ENCODE measurements at places on chromosomes 16 and 17. TPM values are rescaled to one million over a fixed set of nuclear protein-coding genes. Genes with fewer than 3 reads are reported as not detected.

CYGB gene
- total RNA-seq = 0.52 TPM

GPR179 gene
- 0.21 TPM for total RNA-seq

NHLRC4 gene
- 5.3 TPM for total RNA-seq

SLC13A2 gene
- not detected for total RNA-seq

TAT gene
- not detected for total RNA-seq

DNA sequence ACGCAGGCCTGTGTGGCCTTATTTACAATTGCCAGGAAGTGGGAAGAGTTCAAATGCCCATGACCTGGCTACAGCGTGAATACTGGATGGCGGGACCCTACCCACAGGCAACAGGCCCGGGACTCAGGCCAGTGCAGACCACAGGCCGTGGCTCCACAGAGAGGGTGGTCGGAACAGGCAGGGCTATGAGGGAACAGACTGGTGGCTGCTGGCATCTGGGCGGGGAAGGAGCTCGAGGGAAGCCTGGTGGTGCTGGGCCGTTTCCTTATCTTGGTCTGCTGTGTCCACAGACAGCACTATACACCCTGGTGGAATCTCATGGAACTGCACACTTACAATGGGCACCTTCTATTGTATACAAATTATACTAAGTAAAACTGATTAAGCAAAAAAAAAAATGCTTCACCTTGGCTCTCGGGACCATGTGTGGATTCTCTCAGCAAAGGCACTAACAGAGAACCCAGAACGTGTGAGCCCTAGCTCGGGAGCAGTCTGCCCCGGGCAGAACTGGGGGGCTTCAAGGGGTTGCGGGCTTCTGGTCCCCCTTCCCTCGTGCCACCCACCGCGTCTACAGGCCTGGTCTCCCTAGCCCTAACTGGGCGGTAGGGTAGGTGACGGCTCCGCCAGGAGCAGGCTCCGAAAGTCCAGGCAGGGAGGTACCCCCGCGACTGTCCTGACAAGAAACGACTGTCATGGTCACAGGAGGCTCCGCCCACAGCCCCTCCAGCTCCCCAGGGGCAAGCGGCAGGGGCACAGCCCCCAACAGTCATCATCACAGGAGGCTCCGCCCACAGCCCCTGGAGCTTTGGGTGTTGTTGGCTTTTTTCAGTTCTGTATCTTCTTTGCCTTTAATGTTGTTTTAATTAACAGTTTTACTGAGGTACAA lies 21.8 kb downstream of the CEP131 start:
- no peak for DNase-seq

GRCh38 chr16:10325783-10326543 lies 59.9 kb upstream of the ATF7IP2 start:
- no peak for DNase-seq

DNA sequence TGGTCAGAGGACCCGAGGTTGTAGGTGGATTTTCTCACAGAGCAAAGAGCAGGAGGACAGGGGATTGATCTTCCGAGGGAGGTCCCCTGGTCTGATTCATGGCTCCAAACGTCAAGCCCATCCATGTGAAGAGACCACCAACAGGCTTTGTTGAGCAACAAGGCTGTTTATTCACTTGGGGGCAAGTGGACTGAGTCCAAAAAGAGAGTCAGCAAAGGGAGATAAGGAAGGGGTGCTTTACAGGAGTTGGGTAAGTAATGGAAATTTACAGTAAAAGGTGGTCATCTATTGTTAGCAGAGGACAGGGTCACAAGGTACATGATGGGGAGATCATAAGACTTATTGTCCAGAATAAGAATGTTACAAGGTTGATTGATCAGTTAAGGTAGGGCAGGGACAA lies 2285.8 kb downstream of the TP53TG3F start:
- no peak for DNase-seq

GRCh38 chr17:79374087-79374689 lies 236.7 kb downstream of the RBFOX3 start:
- DNase-seq = no peak

GRCh38 chr17:19943026-19943425 lies 34.6 kb downstream of the AKAP10 start:
- DNase-seq = no peak

- no peak for DNase-seq
Measured at GRCh38 chr16:14181371-14182050, 110.4 kb downstream of the MRTFB start.

DNA sequence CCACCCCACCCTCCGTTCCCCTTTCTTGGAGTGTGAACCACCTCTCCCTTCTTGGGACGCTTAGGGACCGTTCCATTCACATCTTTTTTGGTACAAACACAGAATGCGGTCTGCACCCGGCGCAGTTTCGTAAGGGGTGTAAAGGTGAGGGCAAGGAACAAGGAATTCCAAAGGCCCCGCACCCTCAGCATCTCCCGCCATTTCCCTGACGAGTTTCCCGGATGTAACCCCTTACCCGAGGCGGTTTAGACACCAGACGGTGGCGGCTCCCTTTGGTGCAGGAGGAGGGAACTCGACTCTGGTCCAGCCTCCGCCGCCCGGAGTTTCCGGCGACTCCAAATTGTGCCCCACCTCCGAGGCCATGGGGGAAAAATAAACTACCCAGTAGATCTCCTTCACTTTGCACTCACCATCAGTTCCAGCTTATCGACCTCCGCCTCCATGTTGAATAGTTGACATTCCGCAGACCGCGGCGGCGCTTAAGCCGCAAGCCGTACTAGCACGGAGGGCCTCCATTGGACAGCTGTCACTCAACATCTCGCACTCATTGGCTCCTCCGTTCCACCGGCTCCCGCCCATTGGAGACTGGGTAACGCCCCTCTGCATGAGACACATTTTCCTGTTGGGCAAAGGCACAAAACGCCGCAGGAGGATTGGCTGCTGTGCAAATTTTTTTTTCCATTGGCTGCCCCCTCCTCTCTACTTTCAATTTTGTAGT lies at the start of gene SKA2:
Gene SKA2 (minus strand): TSS at position 466 of the 718 bp plus-strand sequence. CDS start 23 bp downstream, at position 443.
- DNase-seq = peak; percentile 83
